A549 treated with AZD2906 at 1 μM for 4 hours (cell line): ENCODE measurements at places on chromosomes 7 and 10. TPM values are rescaled to one million over a fixed set of nuclear protein-coding genes. Genes with fewer than 3 reads are reported as not detected.

Gene KCNH2
- 4.0 to 5.9 TPM (median 5.4 TPM) in 5 replicates for total RNA-seq

Gene SLC26A5
- not detected in 5 replicates for total RNA-seq

Gene PRKCQ
- 3.3 to 4.5 TPM (median 3.8 TPM) in 5 replicates for total RNA-seq

Gene STN1
- total RNA-seq: 18.3 to 21.0 TPM (median 20.6 TPM) in 5 replicates

Gene XRCC2
- 3.3 to 4.8 TPM (median 4.2 TPM) in 5 replicates for total RNA-seq

Gene PDE1C
- 2.5 to 3.7 TPM (median 2.8 TPM) in 5 replicates for total RNA-seq

Gene SPRN
- 0.30 to 0.39 TPM (median 0.32 TPM) in 5 replicates for total RNA-seq

Gene SSMEM1
- 0.14 TPM in 1 of 5 replicates, not detected in the others for total RNA-seq

Gene SH2B2
- total RNA-seq: 1.5 to 3.7 TPM (median 3.2 TPM) in 5 replicates

Gene LGI1
- not detected in 5 replicates for total RNA-seq
